ENCODE measurements at places on chromosomes 3 and 15.

- DNase-seq: no peak
These were observed 408.2 kb upstream of the THBS1 start for GRCh38 chr15:39172380-39173281.

DNA sequence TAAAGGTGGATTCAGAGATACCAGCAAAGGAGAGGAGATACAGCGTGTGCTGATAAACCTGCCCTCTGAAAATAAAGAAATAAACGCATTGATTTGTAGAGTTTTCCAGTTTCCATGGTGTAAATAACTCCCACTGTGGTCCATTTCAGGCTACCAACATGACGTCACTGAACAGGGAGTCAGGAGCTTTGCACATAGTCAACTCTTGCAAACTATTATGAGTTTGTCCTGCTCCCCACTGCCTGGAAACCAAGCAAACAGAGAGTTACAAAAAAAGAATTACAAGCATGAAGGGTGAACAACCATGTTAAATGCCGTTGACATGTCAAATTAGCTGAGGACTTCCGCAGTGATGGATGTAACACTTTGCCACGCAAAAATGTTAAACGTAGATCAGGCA, 70.4 kb upstream of the GATA2 start:
- no peak for DNase-seq

DNA sequence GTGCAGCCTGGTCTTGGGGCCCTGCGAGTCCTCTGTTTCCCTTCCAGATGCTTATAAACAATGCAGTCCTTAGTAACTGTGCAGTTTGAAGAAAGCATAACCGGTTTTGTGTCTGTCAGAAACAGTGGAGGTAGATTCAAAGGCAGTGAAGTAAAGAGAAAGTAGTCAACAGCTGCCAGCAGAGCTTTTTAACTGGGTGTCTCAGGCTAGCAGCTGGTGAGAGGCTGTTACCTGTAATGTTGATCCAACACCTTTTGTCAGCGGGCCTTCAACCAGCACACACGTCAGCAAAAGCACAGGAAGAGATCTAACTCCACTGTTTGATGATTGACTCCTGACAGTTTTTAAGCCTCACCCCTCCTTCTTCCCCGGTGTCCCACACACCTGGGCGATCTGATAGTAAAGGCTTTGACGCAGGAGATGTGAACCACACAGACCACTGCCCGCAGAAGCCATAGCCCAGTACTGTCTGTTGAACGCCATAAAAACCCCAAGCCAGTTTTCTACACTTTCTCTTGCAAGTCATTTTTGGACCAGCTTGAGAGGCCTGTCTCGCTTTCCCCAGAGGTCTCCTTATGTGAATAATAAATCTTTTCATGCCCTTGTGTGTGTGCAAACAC, 178.0 kb downstream of the FMN1 start:
- DNase-seq: no peak

DNA sequence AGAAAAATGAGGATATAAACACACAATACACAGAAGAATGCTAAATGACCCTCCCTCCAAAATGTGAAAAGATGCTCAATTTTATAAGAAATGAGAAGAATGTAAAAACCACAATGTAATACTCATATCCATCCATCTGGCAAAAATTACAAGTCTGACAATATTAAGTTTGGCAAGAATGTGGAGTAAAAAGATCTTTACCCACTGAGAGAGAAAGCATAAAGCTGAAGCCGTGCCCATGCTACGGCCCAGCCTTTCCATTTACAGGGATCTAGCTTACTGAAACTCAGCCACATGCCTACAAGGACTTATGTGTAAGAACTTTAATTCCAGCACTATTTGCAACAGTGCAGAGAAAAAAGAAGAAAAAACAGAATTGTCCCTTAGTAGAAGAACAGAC, 42.9 kb downstream of the ATP13A3 start:
- DNase-seq: no peak

GRCh38 chr3:124639406-124640237, 90.6 kb upstream of the UMPS start:
- DNase-seq: no peak

DNA sequence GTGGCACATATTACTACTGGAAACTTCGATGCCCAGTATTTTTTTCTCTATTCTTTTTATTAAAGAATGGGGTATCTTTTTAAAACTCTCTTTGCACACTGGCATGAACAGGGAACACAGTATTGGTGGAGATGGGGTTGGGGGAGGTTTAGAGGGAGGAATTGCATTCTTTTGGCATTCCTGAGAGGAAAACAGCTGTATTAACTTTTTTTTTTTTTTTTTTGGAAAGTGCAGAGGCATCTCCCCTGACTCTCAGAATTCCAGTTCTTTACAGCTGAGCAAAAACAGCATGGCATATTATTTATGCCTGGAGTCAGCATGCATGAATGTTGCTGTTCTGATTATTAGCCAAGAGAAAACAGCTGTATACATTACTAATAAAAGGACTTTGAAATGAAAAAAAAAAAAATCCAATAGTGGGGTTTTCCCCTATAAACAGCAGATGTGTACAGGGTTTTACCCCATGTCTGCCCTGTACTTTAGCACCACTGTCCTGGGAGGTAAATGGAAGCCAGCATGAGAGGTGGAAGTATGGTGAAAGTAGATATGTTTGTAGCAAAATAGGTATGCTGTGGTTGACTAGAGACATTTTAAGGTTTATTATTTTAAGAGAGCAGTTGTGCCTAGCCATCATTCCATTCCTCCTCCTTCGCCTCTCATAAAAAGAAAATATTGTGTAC, 132.2 kb downstream of the FNDC3B start:
- no peak for DNase-seq

- no peak for DNase-seq
These were observed 276.2 kb upstream of the DPH6 start for GRCh38 chr15:35822153-35822552.

GRCh38 chr3:30522476-30522875, 83.9 kb upstream of the TGFBR2 start:
- no peak for DNase-seq

- DNase-seq: no peak
These were observed 464.1 kb upstream of the RARB start for GRCh38 chr3:24963762-24964625.

All from stimulated activated CD8-positive, alpha-beta memory T cell treated with anti-CD3 and anti-CD28 coated beads, Interleukin-7, amount 100 ng/mL, for 24 hours (primary cell).